ENCODE measurements at places on chromosomes 3 and 15.
A peak's percentile ranks its signal among the peaks of the same experiment; 100 is the strongest.

GRCh38 chr3:24622138-24622537, 127.5 kb upstream of the THRB start:
- DNase-seq, result no peak

DNA sequence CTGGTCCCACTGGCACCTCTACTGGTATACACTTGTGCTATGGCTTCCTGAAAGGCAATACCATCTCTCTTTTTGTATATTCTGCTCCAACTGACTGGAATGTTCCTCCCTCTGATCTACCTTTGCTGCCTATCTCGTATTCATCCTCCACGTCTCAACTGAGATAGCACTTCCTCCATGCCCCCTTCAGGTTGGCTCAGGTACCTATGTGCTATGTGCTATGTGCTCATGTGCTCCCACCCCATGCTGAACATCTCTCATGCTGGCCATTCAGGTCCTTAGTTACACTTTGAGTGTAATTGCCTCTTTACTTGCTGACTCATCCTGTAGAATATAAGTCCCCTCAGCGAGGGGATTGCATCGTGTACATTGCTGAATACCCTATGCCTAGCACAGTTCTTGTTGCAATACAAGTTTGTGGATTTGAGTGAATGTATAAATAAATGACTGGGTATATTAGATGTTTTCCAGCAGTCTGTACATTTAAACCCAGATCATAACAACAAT, 156.9 kb downstream of the SOX2 start:
- DNase-seq, result no peak

GRCh38 chr15:77312523-77312922, 107.4 kb downstream of the PEAK1 start:
- DNase-seq, result no peak

DNA sequence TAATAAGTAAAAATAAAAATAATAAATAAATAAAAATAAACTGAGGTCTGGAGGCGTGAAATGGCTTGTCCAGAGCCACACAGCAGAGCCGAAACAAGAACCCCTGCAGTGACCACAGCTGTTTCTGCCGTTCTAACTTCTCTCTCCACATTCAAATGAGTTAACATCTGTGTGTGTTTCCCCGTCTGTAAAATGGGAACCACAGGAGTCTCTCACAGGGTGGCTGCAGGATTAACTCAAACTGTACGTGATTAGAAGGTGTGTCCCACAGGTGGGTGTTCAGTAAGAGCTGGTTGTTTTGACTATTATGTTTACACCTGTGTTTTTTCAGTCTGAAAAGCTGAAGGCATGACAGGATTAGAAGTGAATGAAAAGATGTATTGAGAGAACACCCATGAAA, 27.0 kb upstream of the MUC4 start:
- DNase-seq, result no peak

GRCh38 chr3:59879031-59879581, 829.3 kb upstream of the CFAP20DC start:
- DNase-seq, result no peak

DNA sequence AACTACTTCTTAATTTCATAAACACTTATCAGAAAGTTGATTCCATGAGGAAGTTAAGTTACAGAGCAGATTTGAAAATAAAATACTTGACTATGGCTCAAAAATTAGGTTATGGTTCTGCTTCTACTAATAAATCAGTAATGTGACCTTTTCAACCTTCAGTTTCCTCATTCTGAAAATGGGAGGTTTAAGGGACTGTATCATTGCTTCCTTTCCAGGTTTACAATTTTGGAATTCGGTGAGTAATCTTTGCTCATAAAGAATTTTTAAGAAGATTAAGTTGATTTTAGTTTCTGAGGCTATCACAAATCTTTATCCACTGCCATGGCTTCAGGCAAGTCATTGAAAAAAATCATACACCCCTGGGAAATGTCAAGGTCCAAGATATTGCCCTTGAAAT, 1061.2 kb downstream of the DIPK2A start:
- DNase-seq, result no peak

- no peak for DNase-seq
These were observed 8.7 kb upstream of the RPUSD3 start for GRCh38 chr3:9852528-9852927.

GRCh38 chr15:61660579-61660978, 399.7 kb downstream of the VPS13C start:
- no peak for DNase-seq

- peak; percentile 81 for DNase-seq
These were observed 385.7 kb downstream of the LSAMP start for GRCh38 chr3:116059421-116060096.

GRCh38 chr15:48143856-48144255, 23.1 kb downstream of the SLC24A5 start:
- DNase-seq, result no peak

GRCh38 chr3:155744010-155744625, 753 bp downstream of the PLCH1 start:
- DNase-seq, result no peak

DNA sequence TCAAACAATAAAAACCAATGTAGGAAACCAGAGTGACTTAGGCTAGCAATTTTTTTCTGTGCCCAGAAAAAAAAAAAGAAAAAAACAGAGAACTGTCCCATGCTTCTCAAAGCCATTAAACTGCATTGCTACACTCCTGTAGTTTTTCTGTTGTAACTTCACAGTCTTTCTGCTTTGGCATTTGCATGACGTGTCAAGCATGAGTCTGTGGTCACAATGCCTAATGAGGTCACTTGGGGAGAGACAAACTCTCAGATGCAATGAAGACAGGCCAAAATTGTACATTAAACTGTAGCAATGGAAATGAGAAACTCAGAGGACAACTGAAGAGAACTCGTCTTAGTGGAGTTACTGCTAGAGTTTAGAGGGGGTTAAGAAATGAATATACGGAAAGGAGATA, 30.8 kb downstream of the CCDC80 start:
- DNase-seq, result no peak

GRCh38 chr3:115689928-115690327, 66.6 kb downstream of the GAP43 start:
- DNase-seq, result no peak

GRCh38 chr3:50604628-50605588, 6.7 kb downstream of the CISH start:
- no peak for DNase-seq

GRCh38 chr3:82030916-82031315, 269.5 kb upstream of the GBE1 start:
- no peak for DNase-seq

GRCh38 chr3:192382861-192383260, 344.5 kb downstream of the FGF12 start:
- DNase-seq, result no peak

- DNase-seq, result peak; percentile 31
These were observed 21.9 kb upstream of the SQOR start for GRCh38 chr15:45612790-45613415.

- no peak for DNase-seq
These were observed 14.6 kb downstream of the OCA2 start for GRCh38 chr15:28084547-28084946.

DNA sequence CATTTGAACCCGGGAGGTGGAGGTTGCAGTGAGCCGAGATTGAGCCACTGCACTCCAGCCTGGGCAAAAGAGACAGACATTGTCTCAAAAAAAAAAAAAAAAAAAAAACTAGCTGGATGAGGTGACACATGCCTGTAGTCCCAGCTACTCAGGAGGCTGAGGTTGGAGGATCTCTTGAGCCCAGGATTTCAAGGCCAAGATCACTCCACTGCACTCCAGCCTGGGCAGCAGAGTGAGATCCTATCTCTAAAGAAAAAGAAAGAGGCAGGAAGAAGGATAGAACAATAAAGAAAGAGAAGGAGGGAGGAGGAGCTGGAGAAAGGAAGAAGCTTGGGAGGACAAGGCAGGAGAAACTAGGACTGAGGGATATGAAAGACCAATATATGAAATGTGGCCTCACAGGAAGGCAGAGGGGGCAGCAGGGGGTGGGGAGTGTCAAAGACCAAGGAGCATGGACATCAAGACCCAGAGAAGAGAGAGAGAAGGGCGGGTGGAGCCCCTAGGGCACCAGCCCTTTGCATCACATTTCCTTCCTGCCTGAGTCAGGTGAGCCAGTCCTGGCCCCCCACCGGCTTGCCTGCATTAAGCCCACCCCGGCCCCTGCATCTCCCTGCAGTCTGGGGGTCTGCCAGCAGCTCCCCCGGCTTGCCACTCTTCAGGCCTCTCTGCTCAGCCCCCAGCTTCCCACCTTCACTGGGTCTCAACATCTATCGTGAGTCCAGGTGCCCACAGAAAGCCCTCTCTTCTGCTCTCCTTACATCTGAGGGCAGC, 11.5 kb downstream of the IGDCC3 start:
- DNase-seq, result no peak

- DNase-seq, result no peak
These were observed 89.8 kb downstream of the KLHL25 start for GRCh38 chr15:85704720-85705429.

DNA sequence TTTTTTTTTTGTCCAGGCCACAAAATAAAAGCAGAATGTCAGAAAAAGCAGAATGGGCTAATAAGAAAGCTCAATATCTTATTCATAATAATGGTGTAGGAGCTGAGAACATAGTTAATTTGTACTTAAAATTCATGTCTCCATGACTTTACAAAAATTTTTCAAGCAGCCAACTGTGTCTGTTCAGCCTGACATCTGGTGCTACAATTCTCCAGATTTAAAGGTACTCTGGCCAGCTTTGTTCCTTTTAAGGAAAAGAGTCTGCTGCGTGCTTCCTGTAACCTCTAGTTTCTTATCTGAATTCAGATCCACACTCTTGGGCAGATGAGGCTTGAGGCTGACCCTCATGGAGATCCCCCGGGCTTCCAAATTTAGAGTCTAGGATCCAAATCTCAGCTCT, 8.7 kb upstream of the RFX7 start:
- no peak for DNase-seq

DNA sequence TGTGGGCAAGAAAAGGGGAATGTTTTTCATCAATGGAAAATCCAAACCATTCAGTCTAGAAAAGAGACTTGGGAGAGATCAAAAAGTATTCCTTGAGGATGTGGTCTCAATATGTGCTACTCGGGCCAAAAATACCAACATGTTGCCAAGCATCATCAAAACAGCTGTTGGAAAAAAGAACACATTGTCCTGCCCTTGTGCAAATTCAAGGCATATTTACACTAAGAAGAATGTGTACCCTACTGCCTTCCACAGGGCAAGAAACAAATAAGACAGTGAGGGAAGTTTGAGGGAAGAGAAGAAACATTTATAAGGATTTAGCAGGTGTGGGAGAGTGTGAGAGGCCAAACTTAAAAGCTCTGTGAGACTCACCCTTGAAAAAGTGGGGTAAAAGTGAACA, 252.1 kb downstream of the NTRK3 start:
- no peak for DNase-seq

- no peak for DNase-seq
These were observed 149.8 kb downstream of the TMCO5A start for GRCh38 chr15:38084289-38084688.

- DNase-seq, result no peak
These were observed 172.4 kb downstream of the CNTN3 start for GRCh38 chr3:74442068-74442467.

DNA sequence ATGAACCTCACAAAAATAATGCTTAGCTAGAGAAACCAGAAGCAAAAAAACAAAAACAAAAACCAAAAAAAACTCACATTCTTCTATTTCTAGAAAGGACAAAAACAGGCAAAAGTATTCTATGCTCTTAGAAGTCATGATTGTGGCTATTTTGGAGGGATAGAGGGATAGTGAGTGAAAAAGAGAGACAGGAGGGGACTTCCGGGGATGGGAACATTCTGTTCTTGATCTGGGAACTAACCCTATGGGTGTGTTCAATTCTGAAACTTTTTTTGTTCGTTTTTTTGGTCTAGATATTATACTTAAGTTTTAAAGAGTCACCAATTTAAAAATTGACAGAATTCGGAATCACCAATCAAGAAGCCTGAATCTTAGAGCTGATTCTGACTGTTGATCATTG, 120.0 kb upstream of the TPM1 start:
- DNase-seq, result no peak

GRCh38 chr15:29913528-29914135, 91.4 kb upstream of the TJP1 start:
- DNase-seq, result peak; percentile 66

GRCh38 chr3:133753779-133754164, 7.6 kb downstream of the TF start:
- DNase-seq, result no peak

- no peak for DNase-seq
These were observed 3.4 kb upstream of the DGKG start for GRCh38 chr3:186365202-186365974.

- DNase-seq, result no peak
These were observed at the start of gene GXYLT2 for GRCh38 chr3:72887705-72888545. Gene GXYLT2 (plus strand): TSS chr3:72888046. CDS start chr3:72888234, 188 bp downstream.

GRCh38 chr3:149507491-149508324, 33.2 kb downstream of the TM4SF4 start:
- DNase-seq, result no peak

- DNase-seq, result no peak
These were observed 46.1 kb downstream of the EFCAB12 start for GRCh38 chr3:129382366-129382765.

GRCh38 chr3:99625643-99626416, 12.6 kb upstream of the COL8A1 start:
- no peak for DNase-seq

DNA sequence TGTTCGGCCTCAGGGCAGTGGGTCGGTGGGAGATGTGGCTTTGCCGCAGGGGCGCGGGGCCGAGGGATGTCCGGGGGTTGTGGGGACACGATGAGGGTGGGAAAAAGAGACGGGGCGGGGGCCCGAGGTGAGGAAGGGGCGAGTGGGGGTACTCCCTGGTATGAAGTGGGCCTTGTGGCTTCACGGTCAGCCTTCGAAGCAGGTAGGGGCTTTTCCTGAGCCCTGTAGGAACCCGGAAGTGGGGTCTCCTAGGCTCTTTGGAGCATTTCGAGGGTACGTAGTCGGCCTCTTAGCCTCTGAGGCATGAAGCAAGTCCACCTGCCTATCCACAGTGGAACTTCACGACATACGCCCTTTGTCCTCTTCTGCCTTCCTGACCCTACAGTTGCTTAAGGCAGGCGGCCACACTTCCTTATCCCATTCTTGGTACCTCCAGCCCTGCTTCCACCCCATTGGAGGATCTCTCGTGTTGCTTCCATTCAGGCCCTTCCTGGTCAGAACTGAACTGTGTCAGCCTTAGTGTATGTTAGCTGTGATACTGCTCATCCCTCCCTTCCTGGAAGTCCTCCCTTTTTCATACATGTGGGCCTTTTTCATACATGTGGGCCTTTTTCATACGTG, 389 bp downstream of the ARPC4 start:
- no peak for DNase-seq

DNA sequence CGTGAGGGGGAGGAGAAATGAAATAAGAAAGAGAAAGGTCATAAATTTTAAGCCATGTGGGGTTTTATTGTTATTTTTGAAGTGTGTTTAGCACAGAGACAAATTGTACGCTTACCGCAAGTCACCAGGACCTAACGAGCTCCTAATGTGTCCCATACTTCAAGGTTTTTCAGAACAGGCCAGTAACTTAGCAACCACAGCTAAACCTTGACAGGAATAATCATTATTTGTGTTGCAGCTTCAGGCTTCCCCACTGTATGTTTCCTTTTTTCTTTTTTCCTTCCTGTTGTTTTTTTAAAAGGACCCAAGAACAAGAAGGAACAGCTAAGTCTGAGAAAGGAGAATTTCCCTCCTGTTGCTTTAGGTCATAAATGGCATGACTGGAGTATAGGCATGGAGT, 160.8 kb downstream of the TUSC7 start:
- DNase-seq, result no peak

GRCh38 chr3:76436894-76437293, 603.0 kb upstream of the ROBO2 start:
- no peak for DNase-seq

- peak; percentile 60 for DNase-seq
These were observed 92.4 kb downstream of the CLDN1 start for GRCh38 chr3:190229632-190230424.

Data from non-pigmented ciliary epithelial cell (primary cell).